ENCODE measurements at places on chromosomes 12 and 14.

- DNase-seq = no peak
These were observed 96.1 kb downstream of the PLXNC1 start for GRCh38 chr12:94244165-94245133.

GRCh38 chr12:51721282-51721940 lies 127.1 kb downstream of the FIGNL2 start:
- peak; percentile 45 for DNase-seq

DNA sequence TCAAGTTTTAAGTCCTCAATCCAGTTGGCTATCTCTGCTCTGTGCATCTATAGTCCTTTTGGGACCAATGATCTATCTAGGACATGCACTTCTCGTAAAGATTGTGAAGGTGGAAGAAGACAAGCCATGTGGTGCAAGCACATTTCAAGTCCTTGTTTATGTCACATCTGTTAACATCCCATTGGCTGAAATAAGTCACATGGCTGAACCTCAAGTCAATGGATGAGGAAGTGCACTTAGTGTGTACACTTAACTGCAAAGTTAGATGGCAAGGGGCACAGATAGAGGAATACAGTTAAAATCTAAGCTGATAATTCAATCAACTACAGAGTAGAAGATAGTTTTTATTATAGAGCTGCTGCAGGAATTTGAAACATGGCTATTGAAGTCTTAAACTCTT lies 362.8 kb upstream of the TBX3 start:
- no peak for DNase-seq

DNA sequence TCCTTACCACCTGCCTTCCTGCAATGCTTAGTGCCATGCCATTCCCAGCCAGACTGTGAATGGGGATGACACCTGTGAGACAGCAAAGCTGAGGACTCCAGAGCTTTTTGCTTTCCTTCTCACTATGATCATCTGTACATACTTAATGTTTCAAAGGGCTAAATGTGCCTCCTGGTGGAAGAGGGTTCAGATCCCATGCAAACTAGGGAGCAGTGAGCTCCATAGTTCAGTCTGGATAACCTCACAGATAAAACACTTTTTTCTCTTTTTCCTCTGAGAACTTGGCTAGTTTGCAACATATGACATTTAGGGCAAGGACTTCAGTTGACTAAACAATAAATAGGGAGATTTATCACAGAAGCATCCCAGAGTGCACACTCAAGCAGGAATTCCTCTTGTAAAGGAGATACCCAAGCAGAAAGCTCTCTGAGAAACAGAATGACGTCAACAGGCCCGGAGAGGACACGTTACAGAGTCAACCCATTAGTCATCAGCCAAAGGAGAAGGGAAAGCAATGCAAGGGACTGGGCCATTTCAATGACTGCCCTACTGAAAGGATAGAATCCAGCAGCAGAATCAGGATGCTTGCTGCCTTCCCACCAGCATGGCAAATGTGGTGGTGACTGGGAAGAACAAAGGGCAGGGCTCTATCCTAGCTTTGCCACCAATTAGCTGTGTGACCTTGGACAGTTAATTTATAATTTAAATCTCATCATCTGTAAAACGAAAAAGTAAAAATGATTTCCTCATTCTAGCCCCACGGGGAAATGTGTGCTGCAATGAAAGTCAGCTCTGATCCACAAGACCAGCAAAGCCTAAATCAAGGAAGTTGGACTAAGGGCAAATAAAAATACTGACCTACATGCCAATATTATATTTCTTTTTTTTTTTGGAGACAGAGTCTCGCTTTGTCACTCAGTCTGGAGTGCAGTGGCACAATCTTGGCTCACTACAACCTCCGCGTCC lies 80.8 kb upstream of the ACTN1 start:
- DNase-seq = no peak

GRCh38 chr12:28704477-28705169 lies 444.5 kb upstream of the FAR2 start:
- DNase-seq = no peak

DNA sequence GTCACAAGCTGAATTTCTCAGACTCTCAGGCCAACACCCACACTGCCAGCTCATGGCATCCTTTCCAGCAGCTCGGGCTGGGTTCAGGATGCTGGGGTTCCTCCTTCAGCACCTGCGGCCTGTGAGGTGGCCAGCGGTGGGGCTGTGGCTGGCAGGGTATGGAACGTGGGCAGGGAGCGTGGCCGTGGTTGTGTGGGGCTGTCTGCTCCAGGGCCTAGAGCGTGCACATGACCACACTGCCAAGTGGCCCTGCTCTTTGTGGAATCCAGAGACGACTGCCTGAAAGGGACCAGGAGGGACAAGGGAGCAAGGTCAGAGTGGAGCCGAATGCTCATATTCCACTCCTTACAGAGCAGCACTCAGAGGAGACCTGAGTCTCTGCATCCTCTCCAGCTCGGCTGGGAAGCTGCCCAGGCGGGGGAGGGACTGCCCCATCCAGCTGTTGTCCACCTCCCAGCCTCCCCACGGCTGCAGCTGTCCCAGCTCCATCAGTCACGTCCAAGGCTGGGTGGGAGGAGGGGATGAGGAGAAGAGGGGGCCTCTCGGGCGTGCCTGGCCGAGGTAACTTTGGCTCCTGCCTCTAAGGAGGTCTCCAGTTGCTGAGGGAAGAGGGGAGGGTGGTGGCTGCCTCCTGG lies 71.3 kb downstream of the TSPAN9 start:
- no peak for DNase-seq

- no peak for DNase-seq
These were observed 644.9 kb upstream of the FOXG1 start for GRCh38 chr14:28121512-28122297.

- no peak for DNase-seq
These were observed 40.6 kb downstream of the SLC15A4 start for GRCh38 chr12:128783129-128783574.

GRCh38 chr14:91284791-91285548 lies 40.5 kb upstream of the GPR68 start:
- DNase-seq = no peak

DNA sequence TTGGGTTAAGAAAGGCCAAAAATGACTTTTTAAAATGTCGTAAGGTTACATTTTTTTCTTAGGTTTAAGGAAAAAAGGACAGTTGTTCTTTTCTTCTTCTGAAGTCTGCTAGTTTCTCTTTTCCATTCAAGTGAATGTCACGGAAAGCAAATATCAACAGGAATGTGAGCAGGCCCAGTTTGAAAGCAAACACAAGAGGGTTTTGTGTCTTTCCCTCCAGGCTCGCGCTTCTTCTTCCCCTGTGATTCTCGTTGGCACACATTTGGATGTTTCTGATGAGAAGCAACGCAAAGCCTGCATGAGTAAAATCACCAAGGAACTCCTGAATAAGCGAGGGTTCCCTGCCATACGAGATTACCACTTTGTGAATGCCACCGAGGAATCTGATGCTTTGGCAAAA lies 85.4 kb downstream of the LRRK2 start:
- DNase-seq = no peak

DNA sequence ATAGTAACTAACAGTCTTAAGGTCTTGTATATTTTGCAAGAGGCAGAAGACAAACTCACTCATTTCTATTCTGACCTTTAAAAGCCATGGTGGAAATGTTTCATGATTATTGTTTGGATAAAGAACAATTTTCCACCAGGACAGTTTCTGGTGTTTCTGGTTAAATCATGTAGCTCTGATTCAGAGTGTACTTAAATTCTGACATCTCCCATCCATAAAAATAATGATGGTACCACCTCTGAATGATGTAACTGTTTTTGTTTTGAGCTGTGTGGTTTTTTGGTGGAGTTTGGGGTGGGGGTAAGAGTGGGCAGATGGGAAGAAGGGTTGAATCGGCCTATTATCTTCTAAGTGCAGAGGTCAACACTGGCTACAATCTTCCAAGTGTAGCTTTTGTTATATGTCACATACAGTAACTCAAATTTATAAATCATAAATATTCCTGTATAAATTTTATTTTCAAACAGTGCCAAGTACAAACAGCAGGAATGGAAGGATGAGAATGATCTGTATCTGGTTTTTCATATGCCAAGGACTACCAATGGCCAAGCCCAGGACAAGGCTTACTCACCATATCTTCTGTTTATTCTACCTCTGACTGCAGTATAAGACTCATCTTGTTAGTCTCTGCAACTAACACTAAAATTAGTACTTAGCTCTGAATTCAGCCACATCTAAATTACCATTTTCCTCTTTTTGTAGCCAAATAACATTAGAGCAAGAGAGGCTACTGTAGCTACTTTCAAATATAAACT lies 108.7 kb downstream of the BCAT1 start:
- DNase-seq = no peak

DNA sequence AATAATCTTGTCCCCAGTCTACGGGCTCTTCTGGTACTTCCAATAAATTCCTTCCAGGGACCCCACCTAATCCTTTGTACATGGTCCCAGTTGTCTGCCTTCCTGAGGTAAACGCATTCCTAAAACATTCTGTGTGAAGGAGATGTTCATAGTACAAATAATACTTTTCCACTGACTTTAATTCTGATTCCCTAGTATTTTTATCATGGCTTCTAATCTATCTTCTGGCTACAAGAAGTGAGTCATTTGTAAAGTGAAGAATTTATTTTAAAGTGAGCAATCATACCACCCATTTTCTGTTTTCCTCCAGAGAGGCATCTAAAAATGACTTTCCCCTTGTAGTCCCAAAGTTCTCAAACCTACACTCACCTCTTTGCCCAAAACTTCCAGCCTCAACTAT lies 65.9 kb upstream of the NUDT4 start:
- no peak for DNase-seq

GRCh38 chr12:7991535-7991934 lies 41.0 kb upstream of the FOXJ2 start:
- no peak for DNase-seq

DNA sequence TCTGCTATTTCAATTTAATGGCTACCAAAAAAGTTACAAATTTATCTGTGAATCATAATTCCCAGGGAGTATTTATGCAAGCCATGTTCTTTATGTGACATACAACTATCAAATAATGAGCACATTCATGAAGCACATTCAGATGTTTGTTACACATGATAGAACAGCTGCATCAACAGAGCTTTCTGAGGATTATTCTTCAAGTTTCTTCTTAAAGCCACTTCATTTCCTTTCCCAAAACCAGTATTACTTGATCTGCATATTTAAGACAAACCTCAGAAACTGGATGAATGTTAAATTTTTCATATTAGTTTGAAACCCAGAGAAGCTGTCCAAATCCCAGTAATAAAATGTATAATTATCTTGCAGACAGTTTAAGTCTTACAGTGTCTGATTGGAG lies 73.6 kb upstream of the SOX5 start:
- no peak for DNase-seq

GRCh38 chr12:111991946-111992345 lies 21.0 kb downstream of the TMEM116 start:
- no peak for DNase-seq

DNA sequence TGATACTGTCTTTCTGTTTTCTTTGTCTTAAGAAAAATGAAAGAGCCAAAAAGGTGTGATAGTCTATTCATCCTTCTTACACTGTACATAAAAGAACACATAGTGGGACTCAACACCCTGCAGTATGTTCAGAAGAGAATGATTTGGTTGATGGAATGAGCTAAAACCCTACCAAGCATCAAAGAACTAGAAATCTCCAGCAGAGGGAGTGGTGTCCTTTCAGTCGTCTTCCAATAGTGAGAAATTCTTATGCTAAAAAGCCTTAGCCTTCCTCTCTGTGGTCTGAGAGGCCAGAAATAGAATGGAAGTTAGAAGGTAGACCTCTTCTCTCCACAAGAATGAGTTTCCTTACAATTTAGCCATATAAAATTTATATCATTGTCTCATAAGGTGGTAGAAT lies 393.4 kb upstream of the SEL1L start:
- DNase-seq = no peak

- DNase-seq = peak; percentile 34
These were observed 396 bp downstream of the FERMT2 start for GRCh38 chr14:52950410-52950897.

- DNase-seq = no peak
These were observed 207.6 kb downstream of the EMP1 start for GRCh38 chr12:13404111-13404628.

- no peak for DNase-seq
These were observed 460.7 kb downstream of the NOVA1 start for GRCh38 chr14:26137161-26137560.

DNA sequence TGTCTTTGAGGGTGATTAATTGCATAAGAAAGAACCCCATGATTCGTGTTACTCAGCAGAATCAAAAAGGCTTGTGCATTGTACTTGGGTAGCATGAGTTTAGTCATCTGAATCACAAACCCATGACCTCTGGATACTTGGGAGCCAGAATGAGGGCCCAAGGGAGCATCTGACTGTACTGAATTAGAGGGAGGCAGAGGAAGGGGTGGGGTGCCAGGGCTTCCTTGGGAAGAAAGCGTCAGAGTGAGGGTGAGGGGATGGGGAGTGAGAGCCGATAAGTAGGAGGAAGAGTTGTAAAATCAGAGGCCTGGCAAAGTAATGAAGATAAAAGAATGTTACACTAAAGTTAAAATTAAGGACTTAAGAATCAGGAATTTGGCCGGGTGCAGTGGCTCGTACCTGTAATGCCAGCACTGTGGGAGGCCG lies 29.8 kb downstream of the GPRC5D start:
- DNase-seq = no peak

GRCh38 chr12:42094277-42094676 lies 50.4 kb downstream of the GXYLT1 start:
- no peak for DNase-seq

GRCh38 chr12:21894792-21895595 lies 46.2 kb downstream of the ABCC9 start:
- DNase-seq = no peak

DNA sequence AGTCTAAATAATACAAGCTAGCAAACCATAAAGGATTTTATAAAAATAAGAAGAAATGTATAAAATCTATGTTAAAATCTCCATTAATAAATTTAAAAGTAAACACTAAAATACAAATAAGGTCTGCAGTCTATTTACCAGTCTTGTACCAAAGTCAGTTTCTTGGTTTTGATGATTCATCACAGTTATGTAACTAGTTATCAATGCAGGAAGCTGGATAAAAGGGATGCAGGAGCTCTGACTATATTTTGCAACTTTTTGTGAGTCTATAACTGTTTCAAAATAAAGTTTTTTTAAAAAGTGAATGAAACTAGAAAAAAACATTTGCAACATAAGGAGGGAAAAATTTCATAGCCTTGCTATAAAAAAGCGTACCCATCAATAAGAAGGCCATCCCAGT lies 151.5 kb downstream of the DERA start:
- DNase-seq = no peak

DNA sequence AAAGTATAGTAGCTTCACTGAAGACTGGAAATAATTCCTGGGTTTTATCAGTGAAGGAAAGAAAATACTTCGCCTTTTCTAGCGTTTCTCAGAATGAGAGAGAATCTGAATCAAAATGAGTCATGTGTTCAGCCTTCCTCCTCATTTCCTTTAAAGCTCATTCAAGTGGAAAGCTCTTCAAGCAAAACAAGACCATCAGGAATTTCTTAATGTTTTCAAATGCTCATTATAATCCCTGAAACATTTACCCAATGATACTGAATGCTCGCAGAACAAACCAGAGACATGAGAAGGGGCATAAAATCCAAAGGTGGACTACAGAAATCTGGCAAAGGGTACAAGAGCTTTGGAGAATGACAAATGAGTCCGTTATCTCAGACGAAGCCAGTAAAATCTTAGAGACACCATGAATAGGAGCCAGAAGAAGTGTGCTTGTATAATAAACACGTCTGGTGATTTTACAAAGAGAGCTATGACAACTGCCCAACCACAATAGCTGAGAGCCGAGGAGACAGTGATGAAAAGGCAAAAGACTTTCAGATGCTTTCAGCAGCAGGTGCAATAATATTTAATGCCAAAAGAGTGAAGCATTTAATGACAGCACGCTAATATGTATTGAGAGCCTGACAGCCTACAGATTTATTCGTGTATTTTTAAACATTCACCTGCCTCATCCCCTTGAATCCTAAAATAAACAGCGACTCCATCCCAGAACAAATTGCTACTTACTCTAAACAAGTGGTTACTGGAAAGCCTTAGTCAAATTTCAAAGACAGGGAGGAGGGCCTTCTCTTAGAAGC lies 19.0 kb downstream of the SPRING1 start:
- DNase-seq = no peak
